Left lung (tissue), 14 donors: ENCODE measurements at places on chromosomes 6 and 20.

DNA sequence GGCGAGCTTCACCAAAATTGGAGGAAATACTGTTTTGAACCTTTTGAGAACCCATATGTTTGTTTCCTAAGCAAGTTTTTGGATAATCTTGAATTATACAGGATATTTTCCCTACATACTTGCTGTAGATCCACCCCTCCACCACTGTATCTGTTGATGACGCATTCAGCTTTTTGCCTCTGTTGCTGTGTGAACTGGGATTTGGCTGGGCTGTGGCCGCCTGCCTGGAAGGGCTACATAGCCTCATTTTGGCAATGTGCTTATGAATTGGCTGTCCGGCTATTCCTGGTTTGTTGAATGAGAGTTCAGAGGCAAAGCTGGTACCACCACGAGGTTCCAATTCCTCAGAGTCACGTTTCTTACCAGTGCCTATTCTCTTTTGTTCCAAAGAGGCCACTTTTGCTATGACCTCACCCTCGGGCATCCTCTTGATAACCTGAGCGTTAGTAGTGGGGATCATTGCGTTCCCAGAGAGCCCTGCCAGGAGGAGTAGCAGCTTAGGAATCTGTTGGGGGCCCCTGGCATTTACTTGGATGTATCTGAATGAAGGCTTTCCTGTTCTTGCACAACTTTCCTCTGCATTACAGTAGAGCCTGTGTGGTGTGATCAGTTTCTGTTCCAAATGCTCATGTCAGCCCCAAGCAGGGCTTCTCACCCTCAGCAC, 6.4 kb downstream of the FAM83D start:
- no peak for DNase-seq

- DNase-seq, result no peak
These were observed at the start of gene GABRR1 for GRCh38 chr6:89217299-89217910. TSS of gene GABRR1 (minus strand) at chr6:89217358. CDS start at chr6:89217322, 36 bp downstream.

DNA sequence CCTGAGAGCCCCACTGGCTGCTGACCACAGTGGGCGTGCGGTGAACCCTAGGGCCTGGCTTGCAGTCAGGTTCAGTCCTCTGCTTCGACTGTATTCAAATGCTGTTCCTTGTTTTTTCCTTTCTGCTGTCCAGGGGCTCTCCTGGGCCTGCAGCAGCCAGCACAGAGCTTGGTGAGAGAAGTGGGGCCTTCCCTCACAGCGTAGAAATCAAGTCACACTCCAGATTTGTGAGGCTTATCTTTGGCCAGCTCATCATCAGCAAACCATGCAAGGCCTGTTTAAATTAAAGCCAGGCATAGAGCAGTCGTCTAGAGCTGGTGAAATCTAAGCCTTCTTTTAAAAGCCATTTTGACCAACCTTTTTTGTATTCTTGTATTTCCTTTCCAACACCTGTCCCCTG, 8.4 kb downstream of the FAM120B start:
- DNase-seq, result no peak

- DNase-seq, result no peak
These were observed 253.8 kb upstream of the STXBP5 start for GRCh38 chr6:146950351-146950835.

DNA sequence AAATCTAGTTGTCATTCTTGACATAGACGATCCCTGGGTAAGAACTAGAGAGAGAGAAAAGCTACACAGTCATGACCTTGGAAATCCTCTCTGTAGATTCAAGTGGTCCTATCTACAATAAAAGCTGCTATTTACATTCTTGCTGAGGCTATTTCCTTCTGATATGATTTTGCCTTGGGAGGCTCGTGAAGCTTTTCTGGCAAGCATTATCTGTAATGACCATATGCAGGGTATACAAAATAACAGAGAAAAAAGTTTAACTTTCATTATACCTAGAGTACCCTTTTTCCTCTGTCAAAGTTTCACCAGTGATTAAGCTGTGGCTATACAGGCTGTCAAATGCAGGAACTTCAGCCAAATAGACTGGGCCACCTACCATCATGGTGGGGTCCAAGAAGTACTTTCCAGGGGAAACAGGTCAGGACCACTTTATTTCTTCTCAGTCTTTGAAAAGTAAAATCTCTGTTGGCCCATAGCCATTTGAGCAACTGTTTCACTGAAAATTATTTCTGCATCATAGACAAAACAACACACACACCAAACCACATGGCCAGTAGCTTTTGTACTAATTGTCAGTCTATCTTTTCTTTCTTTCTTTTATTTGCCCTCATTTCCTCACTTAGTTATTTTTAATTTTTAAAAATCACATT, 677.0 kb upstream of the ID4 start:
- DNase-seq, result peak; percentile 37

GRCh38 chr20:38893565-38894090, 32.6 kb upstream of the FAM83D start:
- DNase-seq, result peak; percentile 20

DNA sequence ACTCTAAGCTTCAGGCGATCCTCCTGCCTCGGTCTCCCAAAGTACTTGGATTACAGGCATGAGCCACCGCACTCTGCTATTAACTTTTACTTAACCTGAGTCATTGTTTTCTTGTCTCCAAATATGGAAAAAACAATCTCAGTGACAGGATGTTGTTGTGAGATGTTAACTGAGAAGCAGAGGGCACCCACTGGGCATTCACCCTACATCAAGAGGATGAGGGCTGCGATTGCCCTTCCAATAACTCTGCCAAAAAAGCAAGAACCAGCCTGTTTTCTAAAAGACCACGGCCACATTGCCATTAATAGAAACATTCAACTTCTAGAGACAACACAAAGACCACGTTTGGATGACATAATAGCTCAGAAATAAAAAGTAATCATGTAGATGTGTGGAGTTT, 107.6 kb upstream of the SGK1 start:
- DNase-seq, result no peak

- peak; percentile 24 for DNase-seq
These were observed 777 bp downstream of the SRSF6 start for GRCh38 chr20:43458422-43458924.

GRCh38 chr6:10977231-10977968, 66.7 kb downstream of the ELOVL2 start:
- DNase-seq, result no peak

DNA sequence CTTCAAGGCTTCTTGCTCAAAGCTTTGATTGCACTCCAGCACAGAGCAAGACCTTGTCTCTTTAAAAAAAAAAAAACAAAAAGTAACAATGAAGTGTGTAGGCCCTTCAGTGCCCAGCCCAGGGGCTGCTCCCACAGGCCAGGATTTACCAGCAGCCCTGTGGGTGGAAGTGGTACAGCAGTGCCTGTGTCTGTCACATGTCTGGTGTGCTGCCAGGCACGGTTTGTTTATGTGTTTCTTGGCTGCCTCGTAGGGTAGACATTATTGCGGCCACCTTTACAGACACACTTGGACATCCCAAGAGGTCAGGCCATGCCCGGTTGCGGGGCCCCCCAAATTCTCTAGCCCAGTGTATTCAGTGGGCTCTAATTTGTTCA, 12.7 kb downstream of the DYNLRB1 start:
- no peak for DNase-seq

GRCh38 chr20:62277253-62277652, 25.5 kb upstream of the ADRM1 start:
- no peak for DNase-seq

GRCh38 chr20:4100679-4101078, 85.3 kb upstream of the RNF24 start:
- no peak for DNase-seq

- DNase-seq, result no peak
These were observed 3.3 kb downstream of the NPBWR2 start for GRCh38 chr20:64103871-64104666.

GRCh38 chr6:55980627-55981211, 105.3 kb upstream of the BMP5 start:
- no peak for DNase-seq

DNA sequence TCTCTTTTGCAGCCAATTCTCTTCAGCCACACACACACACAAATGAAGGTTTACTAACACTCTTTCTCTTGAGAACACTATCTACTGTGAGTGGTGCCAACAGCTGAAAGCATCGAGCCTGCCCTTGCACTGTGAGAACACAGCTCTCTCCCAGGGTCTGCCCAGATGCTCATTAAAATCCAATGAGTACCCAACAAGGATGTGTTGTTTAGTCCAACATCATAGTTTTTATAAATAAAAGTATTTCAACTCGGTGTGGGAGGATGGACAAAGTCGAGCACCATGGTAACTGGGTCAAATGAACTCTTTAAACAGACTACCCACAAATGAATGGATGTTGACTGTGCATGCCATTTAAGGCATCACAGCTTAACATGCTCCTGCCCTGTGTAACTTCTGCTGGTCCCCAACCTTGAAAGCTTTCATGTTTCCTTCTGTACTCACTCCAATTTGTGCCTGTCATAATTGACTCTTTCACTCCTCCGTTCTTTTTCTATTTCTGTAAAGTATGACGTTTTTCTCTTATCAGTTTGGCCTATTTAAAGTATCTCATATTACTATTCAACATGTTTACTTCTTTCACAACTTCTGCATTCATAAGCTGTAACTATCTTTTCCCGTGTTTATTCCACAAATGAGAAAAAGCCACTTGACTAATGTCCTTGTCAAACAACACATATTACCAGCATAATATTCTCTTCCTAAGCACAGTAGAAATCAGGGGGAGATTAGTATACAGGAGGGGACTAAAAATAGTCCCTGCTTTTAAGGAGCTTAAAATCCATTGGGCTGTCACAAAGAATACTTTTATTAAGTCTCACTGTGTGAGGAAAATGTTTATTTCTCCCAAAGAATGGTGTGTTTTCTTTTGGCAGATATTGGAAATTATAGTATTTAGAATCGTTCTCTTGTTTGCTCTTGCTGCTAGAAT, 215.4 kb downstream of the RFPL4B start:
- DNase-seq, result peak; percentile 74

DNA sequence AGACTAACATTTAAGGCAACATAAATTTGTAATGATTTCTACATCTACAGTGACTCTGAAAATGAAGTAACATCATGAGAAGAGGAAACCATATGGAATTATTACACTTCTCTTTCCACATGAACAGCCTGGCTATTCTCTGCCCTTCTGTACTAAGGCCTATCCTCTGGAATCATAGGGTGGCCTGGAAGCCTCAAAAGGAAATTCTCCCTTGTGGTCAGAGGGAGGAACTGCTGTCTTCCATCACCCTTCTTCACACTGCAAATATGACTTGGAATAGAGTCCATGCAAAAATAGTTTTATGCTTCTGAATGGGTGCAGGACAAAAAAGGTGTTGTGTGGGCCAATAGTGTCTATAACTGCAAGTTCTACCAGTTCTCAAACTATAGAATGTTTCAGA, 44.6 kb upstream of the SH3BGRL2 start:
- DNase-seq, result no peak

DNA sequence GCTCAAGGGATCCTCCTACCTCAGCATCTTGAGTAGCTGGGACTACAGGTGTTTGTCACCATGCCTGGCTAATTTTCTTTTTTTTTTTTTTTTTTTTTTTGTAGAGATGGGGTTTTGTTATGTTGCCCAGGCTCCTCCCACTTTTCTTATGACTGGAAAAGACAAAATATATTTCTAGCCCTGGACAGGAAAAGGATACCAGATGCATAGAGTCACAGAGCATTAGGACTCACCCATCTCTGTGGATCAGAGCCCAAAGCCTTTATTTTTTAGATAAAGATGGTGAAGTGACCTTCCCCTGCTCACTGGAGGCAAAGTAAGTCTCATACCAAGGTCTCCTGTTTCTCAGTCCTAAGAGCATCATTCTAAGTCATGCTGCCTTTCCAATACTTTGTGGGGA, 3.4 kb downstream of the TRIM10 start:
- DNase-seq, result no peak

DNA sequence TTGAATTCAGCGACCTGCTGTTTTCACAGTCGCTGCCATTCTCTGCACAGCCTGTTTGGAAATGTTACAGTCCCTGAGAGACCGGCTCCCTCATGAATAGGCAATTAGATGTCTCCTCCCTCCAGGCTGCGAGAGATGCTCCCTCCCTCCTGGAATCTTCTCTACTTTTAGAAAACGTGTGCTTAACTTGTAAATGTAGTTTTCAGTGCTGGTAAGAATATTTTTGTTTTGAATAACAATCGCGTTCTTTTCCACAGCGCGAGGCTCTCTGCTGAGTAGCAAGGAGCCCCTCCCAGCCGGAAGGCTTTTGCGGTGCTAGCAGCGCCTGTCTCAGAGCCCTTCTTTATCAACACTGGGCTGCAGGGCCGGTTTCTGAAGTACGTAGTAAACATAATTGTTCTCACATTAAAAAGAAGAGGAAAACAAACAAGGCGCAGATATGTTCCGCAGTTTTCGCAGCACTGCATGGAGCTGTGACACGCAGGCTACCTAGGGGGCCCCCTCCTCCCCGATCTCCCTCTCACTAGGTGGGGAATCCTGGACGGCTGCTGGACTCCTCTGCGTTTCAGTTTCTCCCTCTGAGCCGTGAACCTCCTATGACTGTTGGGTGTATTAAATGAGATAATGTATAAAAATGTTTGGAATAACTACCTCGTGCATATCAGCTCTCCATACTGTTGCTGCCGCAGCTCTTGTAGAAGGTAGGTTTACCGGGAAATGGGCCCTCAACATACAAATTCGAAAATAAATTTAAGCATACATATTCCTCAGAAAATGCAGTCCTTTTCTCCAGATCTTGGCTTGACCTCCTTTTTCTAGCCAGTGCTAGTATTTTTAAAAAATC, 79.0 kb upstream of the SPACA1 start:
- DNase-seq, result peak; percentile 75

DNA sequence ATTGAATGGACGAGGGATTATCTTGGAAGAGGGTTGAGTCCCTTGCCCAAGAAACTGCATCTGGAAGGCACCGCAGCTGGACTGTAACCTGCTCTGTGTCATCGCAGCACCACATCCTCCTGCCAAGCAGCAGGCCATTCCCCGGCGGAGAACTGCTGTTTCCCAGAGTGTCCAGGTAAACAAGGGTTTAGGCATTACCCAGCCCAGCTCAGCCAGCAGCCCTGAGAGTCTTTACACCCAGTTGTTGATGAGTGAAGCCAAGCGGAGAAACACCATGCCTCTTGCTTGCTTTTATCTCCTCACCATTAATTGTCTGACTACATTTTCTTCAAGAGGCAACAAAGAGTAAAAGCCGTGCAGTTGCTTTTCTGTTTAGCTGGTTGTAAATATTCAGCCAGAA, 104.1 kb downstream of the CDH4 start:
- DNase-seq, result no peak

DNA sequence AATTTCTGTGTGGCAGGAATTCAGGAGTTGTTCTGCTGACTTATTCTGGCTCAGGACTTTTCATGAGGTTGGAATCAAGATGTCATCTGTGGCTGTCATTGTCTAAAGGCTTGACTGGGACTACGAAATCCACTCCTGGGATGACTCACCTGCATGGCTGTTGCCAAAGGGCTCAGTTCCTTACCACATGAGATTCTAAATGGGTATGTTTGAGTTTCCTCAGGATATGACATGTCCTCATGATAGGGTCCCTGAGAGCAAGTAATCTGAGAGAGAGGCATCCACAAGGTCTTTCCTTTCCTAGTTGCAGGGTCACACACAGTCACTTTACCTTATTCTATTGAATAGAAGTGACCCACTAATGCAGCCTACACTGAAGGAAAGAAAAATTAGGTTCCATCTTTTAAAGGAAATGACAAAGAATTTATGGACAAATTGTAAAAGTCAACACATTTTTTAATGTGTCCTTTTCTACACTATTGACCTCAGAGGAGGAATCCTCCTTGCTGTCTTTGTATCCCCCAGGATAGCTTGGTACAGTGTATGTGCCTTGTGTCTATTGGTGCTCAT, 1025.0 kb upstream of the GJE1 start:
- no peak for DNase-seq
